Iris pigment epithelial cell (primary cell): ENCODE measurements at places on chromosomes 12 and 14.

GRCh38 chr14:21087294-21088091 is 11.0 kb downstream of the ZNF219 start:
- peak; percentile 95 for DNase-seq

- no peak for DNase-seq
Measured at GRCh38 chr14:20400589-20400964, 12.7 kb downstream of the TEP1 start.

DNA sequence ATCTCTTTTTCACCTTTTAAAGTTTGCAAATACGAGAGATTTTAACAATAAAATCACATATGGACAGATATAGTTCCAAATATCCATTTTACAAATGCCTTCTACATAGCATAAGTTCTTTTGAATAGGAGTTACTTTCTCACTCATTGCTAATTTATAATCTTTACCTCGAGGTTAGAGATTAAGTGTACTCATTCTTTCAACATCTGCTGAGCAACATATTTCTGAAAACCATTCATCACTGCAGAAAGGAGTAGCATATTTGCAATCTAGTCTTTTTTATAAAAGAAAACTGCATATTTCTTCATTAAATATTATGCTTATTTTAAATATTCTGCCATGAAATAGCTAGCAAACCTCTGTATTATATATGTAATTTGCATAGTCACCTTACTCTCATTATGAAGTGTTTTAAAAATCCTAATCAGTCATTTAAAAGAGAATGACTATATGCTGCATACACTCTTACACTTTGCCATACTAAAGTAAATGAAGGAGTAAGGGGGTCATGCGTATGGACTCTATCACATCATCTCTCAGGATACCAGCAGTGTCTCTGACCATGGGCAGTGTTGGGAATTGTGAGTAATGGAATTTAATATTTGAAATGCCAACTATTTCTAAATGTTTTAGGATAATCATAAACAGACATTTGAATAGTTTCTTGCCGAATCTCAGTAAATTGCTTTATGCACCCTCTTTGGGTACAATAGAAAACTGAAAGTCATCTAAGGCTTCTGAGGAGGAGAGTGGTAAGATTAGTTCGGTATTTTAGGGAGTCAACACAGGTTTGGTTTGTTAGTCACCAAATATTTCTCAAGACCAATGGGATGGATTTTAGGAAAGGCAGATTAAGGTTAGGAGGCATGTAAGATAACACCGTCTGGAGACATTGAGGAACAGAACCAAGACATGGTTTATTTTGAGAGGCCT is 524.8 kb upstream of the ATP2B1 start:
- DNase-seq = peak; percentile 47

DNA sequence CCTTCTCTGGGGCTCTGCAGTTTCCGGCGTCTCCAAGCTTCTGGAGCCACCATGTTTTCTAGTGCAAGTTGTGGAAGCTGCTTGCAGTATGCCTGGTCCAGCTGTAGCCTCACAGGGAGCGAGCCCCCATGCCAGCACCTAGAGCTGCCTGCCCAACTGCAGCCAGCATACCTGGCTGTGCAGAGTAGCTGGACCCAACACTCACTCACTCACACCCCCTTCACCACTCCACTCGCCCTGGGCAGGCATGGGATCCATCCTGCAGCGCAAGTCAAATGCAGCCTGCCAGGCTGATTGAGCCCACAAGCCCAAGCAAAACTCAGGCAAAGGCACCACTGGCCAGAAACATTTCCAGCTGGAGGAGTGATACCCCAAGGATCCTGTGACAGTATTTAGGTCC is 797.3 kb downstream of the SLC16A7 start:
- no peak for DNase-seq

- no peak for DNase-seq
Measured at GRCh38 chr14:28365510-28365909, 401.1 kb upstream of the FOXG1 start.

GRCh38 chr14:53807542-53807941 is 149.1 kb downstream of the BMP4 start:
- DNase-seq = no peak

DNA sequence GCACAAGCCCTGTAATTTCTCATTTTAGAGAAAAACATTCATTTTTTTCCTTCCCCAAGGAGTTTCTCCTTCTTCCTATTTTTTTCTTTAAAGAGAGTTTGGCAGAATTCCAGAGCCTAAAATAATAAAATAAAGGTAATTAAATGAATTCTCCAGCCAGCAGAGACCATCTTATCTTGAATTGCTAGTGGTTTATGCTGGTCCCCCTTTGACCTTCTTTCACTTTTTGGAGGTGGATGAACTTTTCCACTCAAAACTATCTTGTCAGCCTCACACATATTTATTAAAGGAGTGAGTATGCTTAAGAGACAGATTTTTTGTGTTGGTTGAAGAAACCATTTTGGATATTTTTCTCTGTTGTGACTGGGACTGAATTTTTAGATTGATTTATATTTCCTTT is 47.6 kb downstream of the ADIPOR2 start:
- no peak for DNase-seq

- peak; percentile 85 for DNase-seq
Measured at GRCh38 chr12:124381456-124382296, 86.8 kb downstream of the RFLNA start.

- no peak for DNase-seq
Measured at GRCh38 chr12:84502180-84502860, 410.3 kb downstream of the SLC6A15 start.

DNA sequence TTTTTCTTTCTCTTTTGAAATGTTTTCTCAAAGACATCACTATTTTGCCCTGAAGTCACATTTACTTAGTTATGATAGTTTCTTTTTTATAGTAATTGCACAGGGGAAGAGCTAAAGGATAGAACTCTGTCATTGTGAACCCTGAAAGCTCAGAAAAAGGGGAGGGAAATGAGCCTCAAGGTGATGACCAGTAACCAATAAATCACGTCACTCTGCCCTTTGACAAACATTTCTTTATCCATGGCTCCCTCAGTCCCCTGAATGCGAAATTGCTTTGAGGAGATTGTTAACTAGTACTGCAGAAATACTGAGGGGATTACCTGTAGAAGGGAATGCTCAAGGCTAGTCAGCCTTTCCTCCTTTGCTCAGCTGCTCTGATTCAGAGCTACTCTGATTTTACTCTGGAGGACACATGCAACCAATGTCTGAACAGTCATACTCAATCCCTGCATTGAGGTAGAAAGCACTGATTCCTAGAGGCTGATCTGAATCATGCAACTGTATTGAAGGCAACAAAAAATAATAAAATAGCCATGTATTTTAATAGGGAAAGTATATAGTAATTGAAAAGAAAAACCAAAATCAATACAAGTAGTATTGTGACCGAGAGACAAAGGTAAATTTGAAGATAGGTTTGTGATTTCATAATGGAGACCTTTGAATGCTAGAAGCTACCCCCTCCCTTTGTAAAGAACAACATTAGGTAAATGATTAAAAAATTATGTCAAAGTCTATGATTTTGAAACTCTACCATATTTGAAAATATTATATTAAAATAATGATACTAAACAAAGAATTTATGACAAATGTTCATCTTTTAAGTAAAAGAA is 24.7 kb downstream of the SLCO1B1 start:
- no peak for DNase-seq

GRCh38 chr14:99758121-99758821 is 34.9 kb upstream of the EML1 start:
- peak; percentile 91 for DNase-seq

DNA sequence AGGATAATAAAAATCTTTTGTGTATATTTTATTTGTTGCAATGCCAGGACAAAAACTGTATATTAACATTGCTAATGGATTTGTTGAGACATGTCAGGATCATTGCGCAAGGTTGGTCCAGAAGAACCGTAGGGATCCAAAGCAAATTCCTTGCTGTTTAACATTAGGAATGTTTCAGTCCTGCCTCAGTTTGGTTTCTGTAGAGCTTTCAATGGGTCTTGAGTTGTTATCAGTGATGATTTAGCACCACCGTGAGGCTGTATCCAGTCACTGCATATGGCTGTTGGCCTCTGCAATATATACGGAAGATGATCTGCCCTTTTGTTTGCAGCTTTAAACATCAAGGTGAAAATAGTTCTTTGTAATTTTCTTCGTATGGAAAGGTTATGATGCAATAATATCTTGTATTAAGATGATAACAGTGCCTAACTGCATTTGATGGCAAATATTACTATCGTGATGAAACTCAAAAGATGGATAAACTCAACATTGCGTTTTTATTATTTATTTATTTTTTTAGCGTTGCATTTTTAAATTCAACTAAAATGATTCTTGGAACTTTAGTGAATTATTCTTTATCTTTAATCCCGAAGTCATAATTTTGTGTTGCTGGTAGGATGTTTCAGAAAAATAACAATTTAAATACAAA is 231.2 kb downstream of the AKAP6 start:
- peak; percentile 86 for DNase-seq

DNA sequence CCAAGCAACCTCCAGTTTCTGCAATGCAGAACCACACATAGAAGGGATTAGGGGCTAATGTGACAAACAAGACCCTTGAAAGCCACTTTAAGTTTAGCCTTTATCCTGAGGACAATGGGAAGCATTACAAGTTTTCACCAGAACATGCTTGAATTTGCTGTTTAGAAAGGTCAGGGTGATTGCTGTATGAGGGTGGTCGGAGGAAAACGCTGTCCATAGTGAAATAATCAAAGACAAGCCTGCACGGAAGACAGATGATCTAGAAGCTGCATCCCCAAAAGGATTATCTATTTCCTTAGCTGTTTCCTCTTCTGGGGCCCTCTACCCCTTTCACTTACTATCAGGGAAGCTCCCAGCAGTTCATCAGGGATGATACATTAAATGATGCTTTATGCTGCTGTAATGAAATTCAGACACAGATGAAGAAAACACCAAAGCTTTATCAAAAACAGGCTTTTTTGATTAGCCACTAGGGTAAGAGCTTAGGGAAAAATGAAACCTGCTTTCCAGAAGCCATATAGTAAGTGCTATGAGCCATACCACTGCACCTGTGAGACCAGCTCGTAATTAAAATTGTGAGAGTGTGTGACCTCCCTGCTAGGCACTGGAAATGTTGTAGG is 6.5 kb downstream of the HAL start:
- DNase-seq = no peak

DNA sequence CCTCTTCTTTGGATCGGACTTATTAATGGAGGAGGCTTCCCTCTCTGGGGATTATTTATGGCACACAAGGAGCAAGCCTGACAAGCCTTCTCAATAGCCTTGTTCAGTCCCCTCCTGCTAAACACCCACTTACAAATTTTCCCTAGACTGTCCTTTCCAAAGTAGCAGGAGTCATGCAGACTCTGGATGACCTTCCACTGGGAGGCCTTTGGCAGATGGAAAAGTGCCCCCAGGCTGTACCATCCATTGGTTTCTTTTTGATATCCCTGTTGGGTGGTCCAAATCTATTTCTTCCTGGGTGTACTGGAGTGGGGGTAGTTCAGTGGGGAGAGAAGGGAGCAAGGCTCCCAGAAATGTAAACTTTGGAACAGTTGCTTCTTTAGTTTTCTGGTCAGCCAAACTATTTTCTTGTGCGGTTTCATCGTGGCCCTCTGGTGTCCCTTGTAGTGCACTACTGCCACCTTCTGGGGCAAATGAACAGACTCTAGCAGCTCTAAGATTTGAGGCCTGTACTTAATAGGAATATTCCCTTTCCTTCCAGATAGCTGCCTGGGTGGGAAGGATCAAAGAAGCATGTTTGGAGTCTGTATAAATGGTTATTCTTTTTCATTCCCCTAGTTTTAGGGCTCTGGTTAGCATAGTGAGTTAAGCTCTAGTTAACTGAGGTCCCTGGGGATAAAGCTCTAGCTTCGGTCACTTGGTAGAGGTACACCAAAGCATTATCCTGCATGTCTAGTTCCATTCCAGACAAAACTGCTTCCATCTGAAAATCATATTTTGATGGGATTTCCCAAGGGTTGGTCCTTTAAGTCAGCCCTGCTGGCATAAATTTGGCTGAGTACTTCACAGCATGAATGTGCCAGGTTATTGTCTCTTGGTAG is 409.5 kb downstream of the SLC6A15 start:
- peak; percentile 79 for DNase-seq

DNA sequence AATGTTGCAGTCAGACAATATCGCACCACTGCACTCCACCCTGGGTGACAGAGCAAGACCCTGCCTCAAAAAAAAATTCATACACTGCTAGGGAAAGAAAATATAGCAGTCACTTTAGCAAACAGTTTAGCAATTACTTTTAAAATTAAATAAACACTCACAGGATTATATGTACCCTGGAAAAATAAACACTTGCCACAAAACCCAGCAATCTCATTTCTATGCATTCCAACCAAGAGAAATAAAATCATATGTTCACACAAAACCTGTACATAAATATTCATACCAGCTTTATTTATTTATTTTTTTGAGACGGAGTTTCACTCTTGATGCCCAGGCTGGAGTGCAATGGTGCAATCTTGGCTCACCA is 20.2 kb downstream of the ATXN2 start:
- DNase-seq = peak; percentile 63

- DNase-seq = peak; percentile 71
Measured at GRCh38 chr14:52073251-52073650, 4.4 kb upstream of the NID2 start.

DNA sequence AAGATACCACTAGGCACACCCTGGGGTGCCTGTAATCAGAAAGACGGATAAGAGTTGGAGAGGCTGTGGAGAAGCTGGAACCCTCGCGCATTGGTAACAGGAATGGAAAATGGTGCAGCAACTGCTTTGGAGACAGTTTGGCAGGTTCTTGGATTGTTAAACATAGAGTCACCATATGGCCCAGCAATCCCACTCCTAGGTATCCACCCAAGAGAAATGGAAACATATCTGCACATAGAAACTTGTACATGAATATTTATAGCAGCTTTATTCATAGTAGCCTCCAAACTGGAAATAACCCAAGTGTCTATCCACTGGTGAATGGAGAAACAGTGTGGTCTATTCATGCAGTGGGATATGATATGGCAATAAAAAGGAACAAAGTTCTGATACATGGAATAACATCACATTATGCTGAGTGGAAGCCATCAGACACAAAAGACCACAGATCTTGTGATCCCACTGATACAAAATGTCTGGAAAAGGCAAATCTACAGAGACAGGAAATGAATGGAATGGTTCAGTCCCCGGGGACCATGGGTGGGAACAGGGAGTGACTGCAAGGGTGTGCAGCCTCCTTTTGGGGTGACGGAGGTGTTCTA is 45.4 kb downstream of the JAG2 start:
- no peak for DNase-seq

GRCh38 chr12:94553130-94553519 is 93.5 kb upstream of the CEP83 start:
- peak; percentile 87 for DNase-seq

- no peak for DNase-seq
Measured at GRCh38 chr12:67430708-67431335, 161.7 kb downstream of the CAND1 start.
